HuH-7.5 (cell line): ENCODE measurements at places on chromosomes 11 and 22.

DNA sequence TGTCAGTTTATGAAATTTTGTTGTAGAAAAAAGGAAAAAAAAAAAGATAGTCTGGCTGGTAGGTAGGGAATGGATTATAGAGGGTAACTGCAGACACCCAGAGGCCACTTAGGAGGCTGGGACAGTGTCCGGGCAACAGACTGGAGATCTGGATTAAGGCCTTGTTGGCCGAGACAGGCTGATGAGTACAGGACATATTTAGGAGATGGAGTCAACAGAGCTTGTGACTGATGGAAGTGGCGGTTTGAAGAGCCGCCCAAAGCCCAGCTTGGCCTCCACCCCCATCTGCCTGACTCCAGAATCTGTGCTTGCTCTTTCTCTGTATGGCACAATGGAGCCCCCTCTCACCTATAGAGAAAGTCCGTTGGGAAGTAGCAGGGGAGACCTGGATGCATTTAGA, 7.6 kb downstream of the PLEKHB1 start:
- DNase-seq = no peak

DNA sequence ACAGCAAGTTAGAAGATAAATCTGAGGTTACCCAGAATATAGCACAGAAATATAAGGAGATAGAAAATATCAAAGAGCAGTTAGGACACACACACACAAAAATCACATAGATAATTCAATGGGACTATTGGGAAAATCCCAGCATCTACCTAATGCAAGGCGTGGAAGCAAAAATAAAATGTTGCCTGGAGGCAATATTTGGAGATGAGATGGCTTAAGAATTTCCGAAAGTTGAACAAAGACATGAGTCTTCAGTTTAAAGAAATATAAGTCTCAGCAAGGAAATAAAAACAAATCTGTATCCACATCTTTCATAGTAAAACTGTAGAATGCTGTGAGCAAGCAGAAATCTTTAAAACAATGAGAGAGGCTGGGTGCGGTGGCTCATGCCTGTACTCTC, 29.5 kb upstream of the ACR start:
- no peak for DNase-seq

- DNase-seq = no peak
Measured at GRCh38 chr22:29744902-29745301, 21.9 kb downstream of the ZMAT5 start.

- no peak for DNase-seq
Measured at GRCh38 chr11:103936059-103936458, 100.4 kb upstream of the DDI1 start.

GRCh38 chr11:39174965-39175364, 2284.5 kb downstream of the LRRC4C start:
- DNase-seq = no peak
